Activated T-cell treated with anti-CD3 and anti-CD28 coated beads, Interleukin-2, amount 50 U/mL, for 24 hours (primary cell): ENCODE measurements at places on chromosomes 3 and 15.

GRCh38 chr15:86300390-86301125 is 220.9 kb downstream of the AGBL1 start:
- no peak for DNase-seq
- H3K4me1 ChIP-seq = no peaks in the 10 kb centered on the region
- H3K27ac ChIP-seq = no peak overlapping the region
- no peaks in the 10 kb centered on the region for H3K36me3 ChIP-seq

- no peak for DNase-seq
- peaks cover 1% of the 10 kb centered on the region for H3K4me1 ChIP-seq
- no peak overlapping the region for H3K27ac ChIP-seq
- H3K4me3 ChIP-seq = no peak overlapping the region
Measured at GRCh38 chr3:71936681-71937080, 151.7 kb upstream of the PROK2 start.

DNA sequence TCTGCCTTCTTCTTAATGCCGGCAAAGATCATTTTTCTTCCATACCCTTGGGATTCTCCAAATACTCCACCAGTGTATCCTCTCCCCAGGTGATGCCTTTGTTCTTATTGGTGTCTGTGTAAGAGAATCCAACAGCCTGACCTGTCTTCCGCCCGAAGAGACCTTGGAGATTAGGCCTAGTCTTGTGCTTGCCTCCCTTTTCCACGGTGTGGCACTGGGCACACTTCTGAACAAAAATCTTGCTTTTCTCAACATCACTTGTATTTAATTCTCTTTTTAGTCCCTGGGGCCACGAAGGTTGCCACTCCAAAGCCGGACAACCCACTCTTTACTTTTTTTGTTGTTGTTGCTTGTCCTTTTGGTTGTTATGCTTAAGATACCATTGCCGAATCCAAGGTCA is 14.0 kb upstream of the EMC3 start:
- H3K4me3 ChIP-seq = no peak overlapping the region
- no peak for DNase-seq
- no peaks in the 10 kb centered on the region for H3K4me1 ChIP-seq
- H3K36me3 ChIP-seq = peaks cover 89% of the 10 kb centered on the region
- no peak overlapping the region for H3K27ac ChIP-seq

GRCh38 chr3:127673191-127674100 is 694 bp downstream of the ABTB1 start:
- H3K4me1 ChIP-seq = peaks cover 30% of the 10 kb centered on the region
- peak overlapping the region; percentile 80 for H3K4me3 ChIP-seq
- no peak for DNase-seq
- peak overlapping the region; percentile 75 for H3K27ac ChIP-seq

DNA sequence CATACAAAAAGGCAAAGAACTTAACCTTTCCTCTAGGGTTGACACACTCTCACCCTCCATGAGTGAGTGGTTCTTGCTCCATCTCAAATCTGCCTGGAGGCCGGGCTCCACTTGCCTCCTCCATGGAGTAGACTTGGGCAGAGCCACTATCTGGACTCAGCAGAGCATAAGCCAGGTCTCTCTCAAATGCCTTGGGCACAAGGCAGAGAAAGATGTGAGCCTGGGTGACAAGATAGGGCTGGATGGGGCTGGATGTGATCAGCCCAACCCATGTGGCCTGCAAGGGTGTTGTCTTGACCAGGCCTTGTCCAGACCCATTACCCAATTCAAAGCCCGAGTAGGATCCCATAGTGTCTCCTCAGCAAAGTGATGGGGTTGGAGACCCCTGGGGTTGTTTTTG is 4.2 kb upstream of the RPL29 start:
- peaks cover 10% of the 10 kb centered on the region for H3K36me3 ChIP-seq
- H3K4me3 ChIP-seq = no peak overlapping the region
- H3K27me3 ChIP-seq = no peaks in the 10 kb centered on the region
- no peak overlapping the region for H3K27ac ChIP-seq
- DNase-seq = no peak

DNA sequence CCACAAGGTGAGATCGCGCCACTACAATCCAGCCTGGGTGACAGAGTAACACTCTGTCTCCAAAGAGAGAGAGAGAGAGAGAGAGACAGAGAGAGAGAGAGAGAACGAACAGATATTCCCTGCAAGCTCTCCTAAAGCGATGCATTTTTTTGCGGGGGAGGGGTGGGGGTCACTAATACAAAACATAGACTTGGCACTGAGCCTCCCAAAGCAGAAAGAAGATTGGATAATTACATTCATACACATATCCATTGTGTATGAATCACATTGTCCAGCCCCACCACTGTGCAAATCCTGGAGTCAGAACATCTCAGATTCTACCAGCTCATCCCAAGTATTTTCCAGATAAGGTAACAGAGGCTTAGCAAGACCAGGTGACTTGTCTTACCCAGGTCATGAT is 459.9 kb downstream of the MAGI1 start:
- H3K36me3 ChIP-seq = no peaks in the 10 kb centered on the region
- H3K27me3 ChIP-seq = no peaks in the 10 kb centered on the region
- H3K4me1 ChIP-seq = no peaks in the 10 kb centered on the region
- DNase-seq = no peak

DNA sequence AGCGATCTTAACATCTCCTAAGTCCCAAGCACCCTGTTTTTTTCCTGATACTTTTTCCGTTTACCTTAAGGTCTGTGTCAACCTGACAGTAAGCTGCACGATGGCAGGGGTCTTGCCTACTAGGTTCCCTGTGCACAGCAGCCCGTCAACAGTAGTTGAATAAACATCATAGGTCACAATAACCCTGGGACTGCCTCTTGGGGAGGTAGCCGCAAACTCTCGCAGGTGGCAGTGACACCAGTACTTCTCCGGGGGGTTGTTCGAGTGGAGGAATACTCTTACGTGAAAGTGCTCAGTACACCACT is 365 bp upstream of the PDCD6IP start:
- no peak for DNase-seq
- peaks cover 54% of the 10 kb centered on the region for H3K4me1 ChIP-seq
- peak overlapping the region; percentile 97 for H3K27ac ChIP-seq
- H3K36me3 ChIP-seq = peaks cover 39% of the 10 kb centered on the region

GRCh38 chr3:23776352-23776891 is 29.3 kb upstream of the UBE2E1 start:
- no peak overlapping the region for H3K27ac ChIP-seq
- H3K4me3 ChIP-seq = no peak overlapping the region
- H3K27me3 ChIP-seq = peaks cover 9% of the 10 kb centered on the region
- no peak for DNase-seq
- H3K36me3 ChIP-seq = no peaks in the 10 kb centered on the region

GRCh38 chr3:67009716-67010115 is 11.6 kb downstream of the KBTBD8 start:
- no peak overlapping the region for H3K27ac ChIP-seq
- no peaks in the 10 kb centered on the region for H3K27me3 ChIP-seq
- no peak for DNase-seq
- H3K36me3 ChIP-seq = peaks cover 92% of the 10 kb centered on the region

DNA sequence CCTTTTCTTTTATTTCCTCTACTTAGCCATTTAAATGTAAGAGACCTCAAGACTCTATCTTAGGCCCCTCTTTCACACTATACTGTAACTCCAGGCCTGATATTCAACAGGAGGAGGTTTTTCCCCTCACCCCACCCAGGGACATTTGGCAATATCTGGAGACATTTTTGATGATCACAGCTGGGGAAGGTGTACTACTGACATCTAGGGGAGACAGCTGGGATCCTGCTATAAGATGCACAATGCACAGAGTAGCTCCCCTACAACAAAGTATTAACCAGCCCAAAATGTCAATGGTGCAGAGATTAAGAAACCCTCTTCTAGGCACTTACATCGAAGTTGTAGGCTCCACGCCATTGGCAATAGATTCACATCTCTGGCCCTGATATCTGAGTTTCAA is 517.5 kb upstream of the UBE2E2 start:
- no peak overlapping the region for H3K27ac ChIP-seq
- no peaks in the 10 kb centered on the region for H3K36me3 ChIP-seq
- H3K4me1 ChIP-seq = no peaks in the 10 kb centered on the region
- H3K27me3 ChIP-seq = no peaks in the 10 kb centered on the region

DNA sequence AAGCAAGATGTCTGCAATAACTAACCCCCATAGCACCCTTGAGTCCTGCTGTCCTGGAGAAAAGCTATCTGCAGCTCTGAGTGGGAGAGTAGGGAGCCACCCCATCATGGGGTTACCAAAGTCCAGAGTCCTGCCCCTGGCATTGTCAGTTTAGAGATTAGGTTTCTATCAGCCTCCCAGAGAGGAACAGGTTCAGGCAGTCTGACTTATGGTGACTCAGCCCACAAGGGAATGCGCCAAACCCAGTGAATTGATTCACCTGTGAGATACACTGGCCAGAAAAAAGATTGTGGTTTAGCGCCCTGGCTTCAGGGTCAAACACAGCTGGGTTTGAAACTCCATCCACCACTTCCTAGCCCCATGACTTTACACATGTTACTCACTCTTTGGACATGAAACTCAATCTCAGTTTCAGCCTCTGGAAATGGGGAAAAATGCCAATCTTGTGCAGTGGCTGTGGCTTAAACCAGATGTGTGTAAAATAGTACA is 263.6 kb upstream of the HES1 start:
- H3K27ac ChIP-seq = peak overlapping the region; percentile 24
- H3K27me3 ChIP-seq = peaks cover 54% of the 10 kb centered on the region
- no peak overlapping the region for H3K4me3 ChIP-seq
- H3K36me3 ChIP-seq = no peaks in the 10 kb centered on the region

GRCh38 chr3:189914799-189915198 is 205.9 kb downstream of the P3H2 start:
- DNase-seq = no peak
- H3K27ac ChIP-seq = no peak overlapping the region
- H3K36me3 ChIP-seq = no peaks in the 10 kb centered on the region

- H3K4me3 ChIP-seq = no peak overlapping the region
- H3K36me3 ChIP-seq = peaks cover 63% of the 10 kb centered on the region
- no peak overlapping the region for H3K27ac ChIP-seq
- peaks cover 16% of the 10 kb centered on the region for H3K4me1 ChIP-seq
- no peaks in the 10 kb centered on the region for H3K27me3 ChIP-seq
Measured at GRCh38 chr15:99677540-99678134, 55.6 kb downstream of the LYSMD4 start.

GRCh38 chr15:51051776-51052175 is 42.9 kb downstream of the TNFAIP8L3 start:
- no peak for DNase-seq
- H3K36me3 ChIP-seq = no peaks in the 10 kb centered on the region
- H3K4me1 ChIP-seq = no peaks in the 10 kb centered on the region
- H3K27ac ChIP-seq = no peak overlapping the region
- H3K4me3 ChIP-seq = no peak overlapping the region
- peaks cover 10% of the 10 kb centered on the region for H3K27me3 ChIP-seq

DNA sequence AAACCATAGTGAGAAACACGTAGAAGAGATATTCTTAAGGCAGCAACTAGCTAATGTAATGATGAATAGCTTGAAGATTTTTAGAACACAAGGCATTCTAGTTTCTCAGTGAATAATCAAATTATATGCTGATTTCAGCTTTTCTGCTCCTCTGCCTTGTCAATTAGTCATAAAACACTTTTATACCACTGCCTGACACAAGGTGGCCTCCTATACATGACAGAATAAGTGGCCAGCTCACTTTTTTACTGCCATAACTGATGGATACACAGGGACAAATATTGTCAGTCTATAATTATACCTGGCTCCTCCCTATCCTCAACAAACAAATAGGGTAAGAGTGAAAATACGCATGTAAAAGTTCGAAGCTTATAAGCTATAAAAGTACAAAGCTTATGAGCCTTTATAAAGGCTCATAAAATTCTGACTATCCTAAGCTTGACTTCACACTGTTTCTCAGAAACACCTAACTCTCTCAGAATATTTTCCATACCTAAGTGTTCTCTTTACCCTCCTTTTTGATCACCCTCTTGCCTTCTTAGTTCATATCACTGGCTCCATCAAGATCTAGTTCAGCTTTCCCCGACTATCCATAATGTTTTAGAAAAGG is 81.6 kb downstream of the HERC1 start:
- peak overlapping the region; percentile 48 for H3K27ac ChIP-seq
- peaks cover 9% of the 10 kb centered on the region for H3K4me1 ChIP-seq
- H3K27me3 ChIP-seq = no peaks in the 10 kb centered on the region
- no peak for DNase-seq
- peaks cover 68% of the 10 kb centered on the region for H3K36me3 ChIP-seq

DNA sequence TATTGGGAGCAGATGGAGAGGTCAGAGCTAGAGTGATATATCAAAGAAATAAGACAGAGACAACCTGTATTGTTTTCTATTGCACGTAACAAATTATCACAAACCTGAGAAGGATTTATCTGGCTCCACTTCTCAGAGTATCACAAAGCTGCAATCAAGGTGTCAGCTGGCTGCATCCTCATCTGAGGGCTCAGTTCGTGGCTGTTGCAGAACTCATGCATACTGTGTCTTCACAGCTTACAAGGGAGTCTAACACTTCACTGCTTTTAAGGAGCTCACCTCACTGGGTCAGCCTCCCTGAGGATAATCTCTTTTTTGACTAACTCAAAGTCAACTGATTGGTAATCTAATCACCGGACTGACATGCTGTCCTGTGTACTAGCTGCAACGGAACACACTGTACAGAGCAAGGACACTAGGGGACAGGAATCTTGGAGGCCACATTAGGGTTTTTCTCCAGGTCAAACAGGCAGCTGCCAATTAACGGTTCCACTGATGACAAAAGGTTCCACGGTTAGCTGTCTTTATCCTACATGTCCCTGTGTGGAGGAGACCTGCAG is 1006.8 kb upstream of the SEMA6D start:
- H3K36me3 ChIP-seq = no peaks in the 10 kb centered on the region
- no peak overlapping the region for H3K4me3 ChIP-seq
- H3K27ac ChIP-seq = no peak overlapping the region
- no peaks in the 10 kb centered on the region for H3K4me1 ChIP-seq
- no peaks in the 10 kb centered on the region for H3K27me3 ChIP-seq

DNA sequence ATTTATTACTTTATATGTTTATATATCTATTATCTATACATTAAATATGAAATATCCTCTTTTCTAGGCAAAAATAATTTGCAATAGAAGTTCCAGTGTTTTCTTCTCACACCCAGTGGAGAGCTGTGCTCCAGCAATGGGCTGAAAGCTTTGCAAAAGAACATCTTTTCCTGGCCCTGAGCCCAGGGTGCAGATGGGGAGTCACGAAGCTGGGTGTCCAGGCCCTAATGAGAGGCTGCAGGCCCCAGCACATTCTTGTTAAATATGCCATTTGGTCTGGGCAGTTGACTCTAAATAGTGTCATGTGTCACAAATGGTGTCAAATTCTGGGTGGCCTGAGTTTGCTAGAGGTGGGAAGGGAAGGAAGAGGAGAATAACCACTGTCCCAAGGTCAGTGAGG is 5.7 kb downstream of the NTRK3 start:
- H3K36me3 ChIP-seq = no peaks in the 10 kb centered on the region
- no peak overlapping the region for H3K4me3 ChIP-seq
- peaks cover 62% of the 10 kb centered on the region for H3K27me3 ChIP-seq
- no peak overlapping the region for H3K27ac ChIP-seq
- peaks cover 17% of the 10 kb centered on the region for H3K4me1 ChIP-seq

- no peak for DNase-seq
- no peaks in the 10 kb centered on the region for H3K4me1 ChIP-seq
- H3K27ac ChIP-seq = no peak overlapping the region
- no peaks in the 10 kb centered on the region for H3K36me3 ChIP-seq
- H3K27me3 ChIP-seq = no peaks in the 10 kb centered on the region
- H3K4me3 ChIP-seq = no peak overlapping the region
Measured at GRCh38 chr15:35168464-35168863, 83.4 kb upstream of the NANOGP8 start.

GRCh38 chr3:114376516-114377185 is 82.8 kb downstream of the TIGIT start:
- DNase-seq = no peak
- H3K27ac ChIP-seq = no peak overlapping the region
- no peak overlapping the region for H3K4me3 ChIP-seq
- H3K36me3 ChIP-seq = peaks cover 28% of the 10 kb centered on the region
- H3K27me3 ChIP-seq = no peaks in the 10 kb centered on the region
- no peaks in the 10 kb centered on the region for H3K4me1 ChIP-seq

- peaks cover 63% of the 10 kb centered on the region for H3K27me3 ChIP-seq
- no peak overlapping the region for H3K4me3 ChIP-seq
- peak; percentile 39 for DNase-seq
- H3K36me3 ChIP-seq = no peaks in the 10 kb centered on the region
Measured at GRCh38 chr15:94576889-94577533, 345.6 kb downstream of the MCTP2 start.
